ENCODE measurements at places on chromosomes 6 and 20.

GRCh38 chr6:41563060-41563776 is 17.0 kb downstream of the FOXP4 start:
- DNase-seq: no peak

GRCh38 chr6:63716169-63716568 is 80.6 kb downstream of the PHF3 start:
- no peak for DNase-seq

DNA sequence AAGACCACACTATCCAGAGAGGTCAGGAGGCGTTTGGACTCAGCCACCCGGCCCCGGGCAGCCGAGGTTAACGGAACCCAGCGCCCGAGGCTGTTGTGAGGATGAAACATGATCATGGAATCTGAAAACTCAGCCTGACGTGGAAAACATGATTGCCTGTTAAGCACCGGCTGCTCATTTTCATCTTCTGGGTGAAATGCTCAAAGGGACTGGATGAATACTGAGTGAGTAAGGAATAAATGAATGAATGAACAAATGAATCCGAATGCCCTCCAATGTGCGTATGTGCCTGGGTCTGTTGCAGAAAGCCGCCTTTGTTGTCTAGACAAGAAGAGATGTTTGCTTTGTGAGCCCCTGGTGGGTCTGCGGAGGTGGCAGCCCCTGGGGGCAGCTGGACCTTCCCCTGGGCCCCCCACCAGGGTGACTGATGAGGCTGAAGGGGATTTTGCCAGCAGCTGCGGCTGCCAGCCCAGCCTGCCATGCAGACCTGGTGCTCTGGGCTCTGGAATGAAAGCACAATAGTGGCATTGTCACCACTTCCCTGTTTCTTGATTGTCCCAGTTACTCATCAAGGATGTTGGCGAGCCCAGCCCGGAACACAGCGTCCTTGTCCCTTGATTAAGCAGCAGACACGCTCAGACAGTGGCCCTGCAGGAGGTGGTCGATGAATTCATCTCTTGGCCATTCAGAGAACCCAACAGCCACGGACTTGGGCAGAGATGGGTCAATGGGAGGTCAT is 211.1 kb downstream of the ANKRD60 start:
- DNase-seq: no peak

DNA sequence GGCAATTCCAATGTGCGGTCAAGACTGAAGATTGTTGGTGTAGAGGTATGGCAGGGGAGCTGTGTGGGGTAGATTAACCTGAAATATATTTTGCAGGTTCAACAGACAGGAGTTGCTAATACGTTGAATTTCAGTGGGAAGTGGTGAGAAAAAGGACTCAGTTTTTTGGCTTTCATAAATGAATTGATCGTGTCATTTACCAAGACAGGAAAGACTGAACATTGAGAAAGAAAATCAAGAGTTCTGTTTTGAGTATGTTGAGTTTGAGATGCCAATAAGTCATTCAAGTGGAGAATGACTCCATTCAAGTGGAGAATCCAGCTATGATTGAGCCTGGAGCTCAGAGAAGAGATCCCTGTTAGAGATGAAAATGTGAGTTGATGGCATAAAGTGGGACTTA is 31.1 kb downstream of the NFYA start:
- DNase-seq: no peak

- DNase-seq: no peak
Measured at GRCh38 chr6:105941621-105942412, 144.3 kb upstream of the PRDM1 start.

GRCh38 chr6:149227796-149228195 is 89.7 kb upstream of the TAB2 start:
- no peak for DNase-seq

GRCh38 chr6:155327326-155328073 is 13.2 kb upstream of the TFB1M start:
- no peak for DNase-seq

- DNase-seq: no peak
Measured at GRCh38 chr20:40604416-40604815, 84.6 kb downstream of the MAFB start.

GRCh38 chr6:91149956-91150705 is 563.3 kb upstream of the MAP3K7 start:
- DNase-seq: no peak

GRCh38 chr6:107129370-107129925 is 14.1 kb upstream of the BEND3 start:
- no peak for DNase-seq

DNA sequence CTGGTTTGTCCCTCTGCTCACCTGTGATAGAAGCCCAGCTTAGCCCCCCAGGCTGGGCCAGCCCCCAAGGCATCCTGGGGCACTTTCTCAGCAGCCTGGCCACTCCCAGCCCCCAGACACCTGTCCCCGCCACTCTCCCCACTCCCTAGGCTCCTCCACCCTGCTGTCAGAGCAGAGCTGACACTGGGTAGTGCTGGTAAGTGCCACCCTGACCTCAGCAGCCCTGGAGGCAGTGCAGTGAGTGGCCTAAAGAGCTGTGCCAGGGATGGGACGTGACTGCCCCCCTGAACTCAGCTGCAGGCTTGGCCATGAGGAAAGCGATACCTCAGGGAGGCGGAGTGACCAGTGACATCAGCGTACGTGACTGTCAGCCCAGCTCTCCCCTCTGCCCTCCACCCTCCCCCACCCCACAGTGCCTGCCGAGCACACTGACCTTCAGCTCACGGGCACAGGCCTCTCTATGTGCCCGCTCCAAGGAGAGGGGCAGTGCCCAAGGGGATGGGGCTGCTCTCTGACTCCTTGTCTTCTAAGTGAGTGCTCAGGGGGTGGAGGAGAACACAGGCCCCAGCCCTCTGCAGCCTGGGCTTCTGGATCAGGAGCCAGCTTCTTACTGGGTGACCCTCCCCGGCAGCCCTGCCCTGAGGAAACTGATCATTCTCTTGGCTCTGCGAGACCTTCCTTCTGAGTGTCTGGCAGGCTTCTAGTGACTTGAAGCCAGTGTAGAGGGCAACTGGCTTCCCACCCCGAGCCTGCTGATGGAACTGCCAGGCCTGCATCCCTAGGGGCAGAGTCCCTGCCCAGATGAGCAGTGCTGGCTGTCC is 172.7 kb downstream of the MRPL14 start:
- no peak for DNase-seq

- DNase-seq: no peak
Measured at GRCh38 chr20:5067877-5068645, 51.7 kb downstream of the PCNA start.

- DNase-seq: no peak
Measured at GRCh38 chr20:14612391-14612790, 275.0 kb upstream of the FLRT3 start.
